Pons (tissue), 1 donor: ENCODE measurements at places on chromosomes 4 and X.

GRCh38 chr4:94160774-94161173 is 46.9 kb upstream of the SMARCAD1 start:
- no peak for DNase-seq

- peak; percentile 17 for DNase-seq
Observed at GRCh38 chrX:129540722-129541184, 694 bp downstream of the OCRL start.

- no peak for DNase-seq
Observed at GRCh38 chr4:117093571-117093970, 8.2 kb upstream of the TRAM1L1 start.

DNA sequence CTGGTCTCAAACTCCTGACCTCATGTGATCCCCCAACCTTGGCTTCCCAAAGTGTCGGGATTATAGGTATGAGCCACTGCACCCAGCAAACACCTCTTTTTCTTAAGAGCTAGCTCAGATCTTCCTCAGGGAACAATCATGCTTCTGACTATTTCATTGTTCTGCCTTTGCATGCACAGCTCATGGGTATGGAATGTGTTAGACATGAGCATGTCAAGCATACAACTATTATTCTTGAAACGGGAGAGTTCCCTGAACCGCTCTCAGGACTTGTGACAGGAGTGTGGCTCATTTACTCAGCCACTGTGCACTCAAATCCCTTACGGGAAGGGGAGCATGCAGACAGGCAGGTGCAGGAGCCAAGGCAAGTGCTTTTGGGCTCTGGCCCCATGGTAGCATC is 231.7 kb upstream of the TAPT1 start:
- DNase-seq = no peak

DNA sequence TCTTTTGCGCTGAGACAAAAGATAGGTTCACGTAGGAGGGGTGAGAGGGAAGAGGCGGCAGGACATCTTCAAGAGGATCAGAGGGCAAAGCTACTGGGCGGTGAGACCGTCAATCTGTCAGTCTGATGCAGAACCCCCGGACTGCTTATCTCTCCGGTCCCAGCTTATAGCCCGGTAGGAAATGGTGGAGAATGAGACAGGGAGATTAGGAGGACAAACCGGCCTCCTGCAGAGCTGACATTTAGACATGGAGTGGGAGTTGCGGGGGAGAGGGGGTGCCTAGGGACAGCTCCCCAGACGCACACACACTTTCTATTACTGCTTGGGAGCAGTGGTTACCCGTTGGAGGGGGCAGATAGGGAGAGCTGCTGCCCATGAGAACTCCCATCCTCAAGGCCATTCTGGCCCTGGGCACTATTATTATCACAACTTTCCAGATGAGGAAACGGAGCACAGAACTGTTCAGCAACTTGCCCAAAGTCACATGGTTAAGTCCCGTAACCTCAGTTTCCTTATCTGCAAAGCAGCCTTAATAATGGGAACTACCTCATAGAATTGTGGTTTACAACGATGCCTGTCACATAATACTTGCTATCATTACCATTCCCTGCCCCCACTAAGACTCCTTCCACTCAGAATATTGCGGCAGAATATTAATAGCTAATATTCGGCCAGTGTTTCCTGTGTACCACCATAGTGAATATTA is 1.1 kb upstream of the HDAC6 start:
- no peak for DNase-seq

GRCh38 chrX:74788545-74789086 is 136.6 kb downstream of the NEXMIF start:
- no peak for DNase-seq

DNA sequence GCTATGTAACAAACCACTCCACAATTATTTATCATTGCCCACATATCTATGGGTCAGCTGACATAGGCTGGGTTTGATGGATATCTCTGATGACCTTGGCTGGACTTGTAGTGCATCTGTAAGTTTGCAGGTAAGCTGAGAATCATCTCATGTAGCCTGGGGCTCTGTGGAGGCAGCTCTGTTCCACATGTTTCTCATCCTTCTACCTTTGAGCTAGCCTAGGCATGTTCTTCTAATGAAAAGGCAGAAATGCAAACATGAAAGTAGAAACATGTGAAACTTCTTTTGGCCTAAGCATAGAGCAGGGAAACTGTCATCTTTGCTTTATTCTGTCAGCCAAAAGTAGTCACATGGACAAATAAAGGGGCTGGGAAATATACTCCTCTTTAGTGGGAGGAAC is 18.2 kb downstream of the MRPL1 start:
- DNase-seq = no peak

DNA sequence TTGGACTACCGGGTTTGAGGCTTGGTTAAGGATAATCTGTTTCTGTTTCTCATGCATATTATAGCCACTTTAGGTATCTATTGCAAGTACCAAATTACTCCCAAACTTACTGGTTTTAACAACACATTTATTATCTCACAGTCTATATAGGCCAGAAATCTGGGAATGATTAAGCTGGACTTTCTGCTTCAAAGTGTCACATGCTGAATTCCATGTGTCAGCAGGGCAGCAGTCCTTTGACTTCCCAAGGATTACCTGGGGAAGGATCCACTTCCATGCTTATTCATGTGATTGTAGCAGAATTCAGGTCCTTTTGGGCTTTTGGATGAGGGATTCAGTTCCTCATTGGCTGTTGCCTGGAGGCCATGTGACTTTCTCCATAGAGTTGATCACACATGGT is 349.0 kb upstream of the TRAM1L1 start:
- DNase-seq = no peak

DNA sequence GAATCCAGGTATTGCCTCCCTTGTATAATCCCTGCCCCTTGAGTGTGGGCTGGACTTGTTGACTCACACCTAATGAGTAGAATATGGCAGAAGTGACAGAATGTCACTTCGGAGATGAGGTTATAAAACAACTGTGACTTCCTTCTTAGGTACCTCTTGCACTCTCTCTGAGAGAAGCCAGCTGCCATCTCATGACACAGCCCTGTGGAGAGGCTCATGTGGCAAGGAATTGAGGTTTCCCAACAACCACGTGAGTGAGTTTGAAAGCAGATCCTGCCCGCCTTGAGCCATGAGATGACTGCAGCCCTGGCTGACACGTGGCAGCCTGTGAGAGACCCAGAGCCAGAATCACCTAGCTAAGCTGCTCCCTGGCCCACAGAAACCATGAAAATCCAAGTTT is 13.5 kb downstream of the ASB11 start:
- DNase-seq = peak; percentile 42

DNA sequence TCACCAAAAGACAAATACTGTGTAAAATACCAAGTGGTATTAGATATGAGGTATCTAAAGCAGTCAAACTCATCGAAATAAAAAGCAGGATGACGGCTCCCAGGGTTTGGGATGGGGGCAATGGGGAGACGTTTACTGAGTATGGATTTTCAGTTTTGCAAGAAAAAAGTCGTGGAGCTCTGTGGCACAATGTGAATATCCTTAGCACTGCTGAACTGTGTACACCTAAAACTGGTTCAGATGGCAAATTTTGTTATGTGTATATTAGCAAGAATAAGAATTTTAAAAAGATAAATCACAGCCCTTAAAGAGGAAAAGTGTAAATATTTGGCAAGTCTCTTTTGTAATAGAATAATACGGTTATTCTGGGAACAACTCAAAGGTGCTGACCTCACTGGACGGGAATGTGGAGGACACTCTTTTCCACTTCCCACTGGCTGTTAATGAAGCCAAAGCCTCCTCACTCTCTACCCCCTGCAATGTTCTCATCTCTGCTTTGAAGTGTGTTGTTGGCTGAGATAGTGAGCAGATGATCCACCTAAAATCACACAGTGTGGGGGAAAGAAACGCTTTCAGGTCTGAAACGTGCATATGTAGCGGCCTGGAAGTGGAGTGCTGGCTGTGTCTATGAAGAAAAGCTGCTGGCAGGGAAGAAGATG is 49.2 kb downstream of the SEL1L3 start:
- no peak for DNase-seq

GRCh38 chr4:24241511-24241910 is 342.8 kb downstream of the DHX15 start:
- no peak for DNase-seq

GRCh38 chrX:151984902-151985301 is 10.4 kb upstream of the GABRE start:
- no peak for DNase-seq

DNA sequence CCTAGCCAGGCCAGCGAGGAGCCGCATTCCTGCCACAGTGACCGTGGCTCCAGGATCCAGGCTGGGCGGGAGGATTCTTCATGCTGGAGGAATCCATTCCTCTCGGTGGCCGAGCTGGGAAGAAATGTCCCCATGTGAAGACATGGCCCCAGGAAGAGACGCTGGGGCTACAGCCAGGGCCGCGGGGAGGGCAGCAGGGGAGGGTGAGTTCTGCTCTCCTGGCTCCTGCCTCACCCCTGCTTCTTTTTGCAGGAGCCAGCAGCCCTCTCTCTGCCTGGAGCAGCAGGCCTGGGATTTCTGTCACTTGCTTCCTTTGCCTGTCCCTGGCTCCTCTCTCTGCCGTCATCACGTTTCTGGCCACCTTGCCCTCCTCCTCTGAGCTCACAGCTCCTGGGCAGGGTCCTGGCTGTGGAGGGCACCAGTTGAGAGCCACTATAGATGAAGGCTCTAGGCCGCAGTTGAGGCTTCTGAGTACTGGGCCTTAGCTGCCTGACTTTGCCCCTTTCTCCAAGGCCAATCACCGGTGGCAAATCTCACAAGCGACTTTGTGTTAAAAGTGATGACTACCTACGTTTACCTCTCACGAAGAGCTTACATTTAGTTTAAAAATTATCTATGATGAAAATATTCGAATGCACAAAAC is 48.3 kb downstream of the ENPP6 start:
- DNase-seq = no peak

DNA sequence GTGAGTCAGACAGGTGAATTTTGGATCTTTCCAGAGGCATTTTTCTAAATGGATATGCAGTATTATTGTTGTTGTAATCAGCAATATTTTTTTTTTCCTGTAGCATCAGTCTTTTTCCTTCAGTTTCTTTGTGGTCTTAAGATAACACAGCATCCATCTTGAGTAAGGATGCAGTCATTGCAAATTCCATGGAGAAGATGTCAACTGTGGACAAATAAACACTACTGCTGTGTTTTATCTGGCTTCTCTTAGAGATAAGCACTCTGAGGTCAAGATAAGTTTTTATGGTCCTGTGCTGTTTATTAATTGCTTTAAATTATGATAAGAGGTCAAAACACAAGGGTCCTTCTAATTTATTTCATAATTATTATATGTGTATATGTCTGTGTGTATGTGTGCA is 1255.7 kb downstream of the ADGRL3 start:
- DNase-seq = no peak

DNA sequence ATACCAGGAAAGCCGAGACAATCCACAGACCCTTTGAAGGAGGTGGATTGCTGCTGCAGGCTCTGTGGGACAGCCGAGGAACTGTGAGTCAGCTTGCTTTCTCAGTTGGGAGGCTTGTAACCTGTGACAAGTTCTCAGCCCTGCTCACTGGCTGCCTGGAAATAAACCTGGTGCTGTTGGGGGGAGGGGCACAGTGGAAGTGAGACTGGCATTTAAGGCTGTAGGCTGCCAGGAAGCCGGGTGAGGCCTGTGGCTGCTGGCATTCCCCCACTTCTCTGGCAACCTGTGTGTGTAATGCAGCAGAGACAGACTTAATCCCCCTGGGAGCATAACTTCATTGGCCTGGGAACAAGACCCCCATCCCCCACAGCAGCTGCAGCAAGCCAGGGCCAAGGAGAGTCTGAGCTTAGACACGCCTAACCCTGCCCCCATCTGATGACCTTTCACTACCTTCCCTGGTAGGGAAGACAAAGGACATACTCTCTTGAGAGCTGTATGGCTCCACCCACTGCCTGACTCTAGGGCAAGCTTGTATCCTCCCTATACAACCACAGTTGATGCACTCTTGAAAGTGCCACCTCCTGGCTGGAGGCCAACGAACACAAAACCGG is 64.1 kb downstream of the ALPK1 start:
- DNase-seq = no peak
